Suprapubic skin (tissue), 4 donors: ENCODE measurements at places on chromosomes 4 and X.

DNA sequence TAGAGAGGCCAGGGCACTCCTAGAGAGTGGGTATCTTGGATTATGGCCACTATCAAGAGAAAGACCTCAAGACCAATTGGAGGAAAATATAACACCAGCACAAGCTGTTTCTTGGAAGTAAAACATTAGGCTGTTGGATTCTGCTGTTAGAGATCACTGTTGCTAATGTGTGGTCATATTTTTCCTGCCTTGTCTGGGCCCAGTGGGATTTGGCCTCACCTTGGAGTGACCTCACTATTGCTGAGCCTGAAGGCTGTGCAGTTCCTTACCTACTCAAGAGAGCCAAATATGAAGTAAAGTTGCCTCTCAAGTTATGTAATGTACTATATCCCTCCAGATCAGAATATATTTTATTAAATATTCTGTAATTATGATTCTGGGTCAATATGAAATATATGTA lies 355.4 kb upstream of the CTSO start:
- no peak for DNase-seq
- no peak overlapping the region for H3K4me3 ChIP-seq
- peaks cover 12% of the 10 kb centered on the region for H3K4me1 ChIP-seq
- no peaks in the 10 kb centered on the region for H3K27me3 ChIP-seq
- H3K36me3 ChIP-seq: no peaks in the 10 kb centered on the region
- H3K27ac ChIP-seq: no peak overlapping the region

GRCh38 chrX:109911046-109911445 lies 91.9 kb upstream of the TMEM164 start:
- DNase-seq: no peak
- H3K27ac ChIP-seq: no peak overlapping the region
- H3K36me3 ChIP-seq: no peaks in the 10 kb centered on the region
- H3K27me3 ChIP-seq: no peaks in the 10 kb centered on the region

DNA sequence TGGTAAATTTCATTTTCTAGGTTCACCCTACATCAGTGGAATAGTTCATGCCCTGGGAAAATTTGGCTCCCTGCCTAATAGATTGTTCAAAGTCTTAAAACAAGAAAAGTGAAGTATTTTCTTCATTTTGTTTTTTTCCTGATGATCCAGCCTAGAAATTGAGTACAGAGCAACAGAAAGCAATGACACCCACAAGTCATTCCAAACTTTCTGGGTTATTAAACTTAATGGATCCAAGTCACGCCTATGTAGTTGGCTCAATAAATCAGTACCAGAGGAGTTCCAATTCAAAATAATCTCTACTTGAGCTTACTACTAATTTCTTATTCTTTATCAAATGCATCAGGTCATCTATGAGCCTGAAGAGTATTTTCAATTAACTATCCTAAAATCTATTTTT lies 937.6 kb upstream of the SLIT2 start:
- H3K27ac ChIP-seq: no peak overlapping the region
- no peaks in the 10 kb centered on the region for H3K4me1 ChIP-seq
- DNase-seq: no peak
- H3K36me3 ChIP-seq: no peaks in the 10 kb centered on the region
- H3K4me3 ChIP-seq: no peak overlapping the region

GRCh38 chr4:6746721-6747293 lies 30.8 kb downstream of the BLOC1S4 start:
- DNase-seq: no peak
- H3K36me3 ChIP-seq: no peaks in the 10 kb centered on the region
- no peaks in the 10 kb centered on the region for H3K27me3 ChIP-seq

- H3K4me1 ChIP-seq: no peaks in the 10 kb centered on the region
- H3K27me3 ChIP-seq: no peaks in the 10 kb centered on the region
- no peak overlapping the region for H3K27ac ChIP-seq
Measured at GRCh38 chrX:45232139-45232538, 31.5 kb upstream of the DIPK2B start.

GRCh38 chrX:63551856-63552255 lies 200.7 kb upstream of the SPIN4 start:
- H3K36me3 ChIP-seq: no peaks in the 10 kb centered on the region
- H3K27me3 ChIP-seq: no peaks in the 10 kb centered on the region
- DNase-seq: no peak

DNA sequence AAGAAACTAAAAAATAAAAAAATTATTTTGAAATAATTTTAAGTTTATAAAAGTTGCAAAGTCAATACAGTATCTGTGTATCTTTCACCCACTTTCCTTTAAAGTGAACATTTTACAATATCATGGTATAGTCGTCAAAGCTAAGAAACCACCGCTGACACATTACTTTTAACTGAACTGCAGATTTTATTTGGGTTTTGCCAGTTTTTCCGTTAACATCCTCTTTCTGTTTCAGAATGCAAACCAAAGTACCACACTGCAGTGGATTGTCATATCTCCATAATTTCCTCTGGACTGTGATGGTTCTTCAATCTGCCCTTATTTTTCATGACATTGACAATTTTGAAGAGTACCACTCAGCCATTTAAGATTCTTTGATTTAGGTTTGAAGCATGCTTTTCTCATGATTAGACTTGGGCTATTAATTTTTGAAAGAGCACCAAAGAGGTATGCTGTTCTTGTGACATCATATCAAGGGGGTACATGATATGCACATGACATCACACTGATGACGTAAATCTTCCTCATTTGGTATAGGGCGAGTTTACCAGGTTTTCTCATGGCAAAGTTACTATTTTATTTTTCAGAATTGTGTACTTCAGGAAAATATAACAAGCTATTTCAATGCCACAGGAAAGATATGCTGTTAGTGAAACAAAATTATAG lies 3.6 kb upstream of the CXCL1 start:
- no peak for DNase-seq
- H3K4me3 ChIP-seq: no peak overlapping the region
- H3K4me1 ChIP-seq: peaks cover 20% of the 10 kb centered on the region
- no peak overlapping the region for H3K27ac ChIP-seq
- no peaks in the 10 kb centered on the region for H3K36me3 ChIP-seq

DNA sequence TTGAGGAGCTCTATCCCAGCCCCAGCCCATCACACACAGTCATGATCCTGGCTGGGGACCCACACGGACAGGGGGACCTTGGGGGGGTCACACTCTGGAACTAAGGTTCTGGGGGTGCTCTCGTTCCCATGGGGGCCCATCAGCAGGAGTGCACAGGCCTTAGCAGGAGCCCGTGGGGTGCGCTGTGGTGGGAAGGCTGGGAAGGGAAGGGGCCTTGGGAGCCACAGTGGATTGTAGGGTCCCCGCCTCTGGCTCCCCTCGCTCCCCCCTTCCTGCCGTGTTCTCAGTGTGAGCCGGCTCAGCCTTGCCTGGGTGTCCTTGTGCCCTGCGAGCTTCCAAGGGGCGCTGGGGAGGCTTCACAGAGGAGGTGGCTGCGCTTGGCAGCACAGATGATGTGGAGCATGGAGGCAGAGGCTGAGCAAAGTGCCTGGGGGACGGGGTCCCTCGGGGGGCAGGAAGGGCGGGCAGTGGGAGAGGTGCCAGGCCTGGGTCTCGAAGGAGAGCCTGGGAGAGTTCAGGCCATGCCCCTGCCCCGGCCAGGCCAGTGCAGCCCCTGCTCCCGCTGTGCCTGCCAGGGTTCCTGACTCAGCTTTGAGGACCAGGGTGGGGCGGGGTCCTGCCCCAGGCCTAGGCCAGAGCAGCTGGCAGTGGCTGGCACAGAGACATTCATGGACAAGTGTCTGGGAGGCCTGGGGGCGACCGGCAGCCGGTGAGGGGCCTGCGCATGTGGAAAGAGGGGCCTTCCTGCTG lies 5.5 kb upstream of the HGFAC start:
- no peaks in the 10 kb centered on the region for H3K27me3 ChIP-seq
- peaks cover 43% of the 10 kb centered on the region for H3K4me1 ChIP-seq
- no peak overlapping the region for H3K4me3 ChIP-seq

DNA sequence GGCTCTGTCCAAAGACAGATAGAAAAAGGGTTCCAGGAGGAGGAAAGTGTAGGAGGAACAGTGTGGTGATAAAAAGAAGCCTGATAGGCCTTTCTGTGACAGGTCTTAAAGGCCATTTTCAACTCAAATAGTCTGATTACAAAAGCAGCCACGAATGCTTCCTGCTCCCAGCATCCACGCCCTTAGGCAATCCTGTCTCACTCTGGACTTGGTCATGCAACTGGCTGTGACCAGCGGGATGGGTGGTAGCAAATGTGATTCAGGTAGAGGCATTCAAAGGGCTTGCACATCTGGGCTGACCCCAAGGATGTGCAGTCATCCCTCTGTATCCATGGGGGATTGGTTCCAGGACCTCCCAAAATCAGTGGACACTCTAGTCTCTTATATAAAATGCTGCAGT lies 14.4 kb upstream of the SEPSECS start:
- H3K27ac ChIP-seq: no peak overlapping the region
- peaks cover 15% of the 10 kb centered on the region for H3K4me1 ChIP-seq
- peaks cover 4% of the 10 kb centered on the region for H3K36me3 ChIP-seq
- no peak for DNase-seq
- H3K27me3 ChIP-seq: no peaks in the 10 kb centered on the region

- no peak overlapping the region for H3K27ac ChIP-seq
- H3K4me3 ChIP-seq: no peak overlapping the region
- no peaks in the 10 kb centered on the region for H3K4me1 ChIP-seq
- H3K27me3 ChIP-seq: no peaks in the 10 kb centered on the region
- H3K36me3 ChIP-seq: no peaks in the 10 kb centered on the region
Measured at GRCh38 chrX:81779701-81780100, 577.8 kb downstream of the SH3BGRL start.

GRCh38 chr4:14868426-14869395 lies 133.6 kb upstream of the CPEB2 start:
- no peak overlapping the region for H3K27ac ChIP-seq
- H3K36me3 ChIP-seq: no peaks in the 10 kb centered on the region
- no peaks in the 10 kb centered on the region for H3K27me3 ChIP-seq
- peaks cover 10% of the 10 kb centered on the region for H3K4me1 ChIP-seq

- no peaks in the 10 kb centered on the region for H3K27me3 ChIP-seq
- H3K4me3 ChIP-seq: no peak overlapping the region
- no peaks in the 10 kb centered on the region for H3K4me1 ChIP-seq
- H3K36me3 ChIP-seq: no peaks in the 10 kb centered on the region
- H3K27ac ChIP-seq: no peak overlapping the region
- DNase-seq: no peak
Measured at GRCh38 chr4:32958586-32958985, 2238.4 kb downstream of the PCDH7 start.

GRCh38 chrX:13397878-13398818 lies 78.3 kb upstream of the ATXN3L start:
- H3K27ac ChIP-seq: no peak overlapping the region
- H3K36me3 ChIP-seq: no peaks in the 10 kb centered on the region
- H3K4me1 ChIP-seq: peaks cover 9% of the 10 kb centered on the region
- no peak for DNase-seq
- H3K4me3 ChIP-seq: no peak overlapping the region

- H3K27ac ChIP-seq: no peak overlapping the region
- peaks cover 6% of the 10 kb centered on the region for H3K4me1 ChIP-seq
- H3K27me3 ChIP-seq: no peaks in the 10 kb centered on the region
- no peak overlapping the region for H3K4me3 ChIP-seq
- no peaks in the 10 kb centered on the region for H3K36me3 ChIP-seq
Measured at GRCh38 chrX:68889249-68889648, 60.4 kb downstream of the EFNB1 start.

DNA sequence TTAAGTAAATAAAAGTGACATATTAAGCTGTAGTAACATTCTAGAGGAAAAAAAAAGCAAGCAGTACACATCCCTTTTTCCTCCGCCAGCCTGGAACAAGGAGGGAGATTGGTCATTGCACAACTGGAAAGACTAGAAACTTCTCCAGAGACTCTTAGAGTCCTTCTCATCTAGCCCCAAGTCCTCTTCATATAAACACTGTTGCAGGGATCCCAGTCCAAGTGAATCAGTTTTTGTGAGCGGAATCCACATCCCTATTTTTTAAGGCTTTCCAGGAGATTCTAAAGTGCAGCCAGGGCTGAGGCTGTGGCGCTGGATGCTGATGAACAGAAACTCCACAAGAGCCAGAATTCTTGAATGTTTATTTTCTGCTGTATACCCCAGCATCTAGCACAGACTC lies 23.8 kb downstream of the REELD1 start:
- peaks cover 21% of the 10 kb centered on the region for H3K4me1 ChIP-seq
- DNase-seq: no peak
- H3K27ac ChIP-seq: no peak overlapping the region
- no peaks in the 10 kb centered on the region for H3K36me3 ChIP-seq
- no peaks in the 10 kb centered on the region for H3K27me3 ChIP-seq

GRCh38 chrX:41666251-41666650 lies 22.5 kb upstream of the GPR34 start:
- no peaks in the 10 kb centered on the region for H3K27me3 ChIP-seq
- DNase-seq: no peak
- no peak overlapping the region for H3K4me3 ChIP-seq

- H3K27me3 ChIP-seq: no peaks in the 10 kb centered on the region
- H3K27ac ChIP-seq: no peak overlapping the region
- DNase-seq: no peak
- peaks cover 3% of the 10 kb centered on the region for H3K36me3 ChIP-seq
- no peaks in the 10 kb centered on the region for H3K4me1 ChIP-seq
Measured at GRCh38 chr4:36141186-36141585, 103.1 kb downstream of the ARAP2 start.

DNA sequence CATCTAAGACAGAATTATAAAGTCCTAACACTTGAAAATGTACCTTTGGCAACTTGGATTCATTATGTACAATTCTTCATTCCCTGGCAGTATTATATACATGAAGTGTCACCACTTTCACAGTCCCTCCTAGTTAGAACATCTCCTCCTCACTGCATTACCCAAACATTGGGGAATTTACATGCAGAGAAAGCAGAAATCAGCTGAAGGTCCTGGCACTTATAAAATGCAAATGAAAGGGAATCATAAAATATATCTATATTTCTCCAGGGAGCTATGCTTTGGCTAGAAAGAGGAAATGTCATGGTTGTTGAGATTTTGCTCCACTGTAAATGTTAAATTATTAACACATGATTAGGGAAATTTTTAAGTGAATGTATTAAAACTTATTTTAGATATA lies 835.6 kb upstream of the SLIT2 start:
- no peak overlapping the region for H3K27ac ChIP-seq
- H3K27me3 ChIP-seq: no peaks in the 10 kb centered on the region
- DNase-seq: no peak
- no peaks in the 10 kb centered on the region for H3K4me1 ChIP-seq
- H3K4me3 ChIP-seq: no peak overlapping the region
- H3K36me3 ChIP-seq: no peaks in the 10 kb centered on the region

- H3K4me1 ChIP-seq: peaks cover 13% of the 10 kb centered on the region
- no peaks in the 10 kb centered on the region for H3K36me3 ChIP-seq
- no peak overlapping the region for H3K4me3 ChIP-seq
- H3K27ac ChIP-seq: no peak overlapping the region
- H3K27me3 ChIP-seq: no peaks in the 10 kb centered on the region
Measured at GRCh38 chr4:6686104-6686787, 7.4 kb upstream of the S100P start.

- DNase-seq: no peak
- no peaks in the 10 kb centered on the region for H3K4me1 ChIP-seq
- H3K27ac ChIP-seq: no peak overlapping the region
- no peak overlapping the region for H3K4me3 ChIP-seq
- H3K36me3 ChIP-seq: no peaks in the 10 kb centered on the region
Measured at GRCh38 chr4:150023489-150023888, 54.8 kb upstream of the DCLK2 start.

GRCh38 chr4:42216664-42217063 lies 64.2 kb upstream of the BEND4 start:
- no peak overlapping the region for H3K4me3 ChIP-seq
- H3K27me3 ChIP-seq: no peaks in the 10 kb centered on the region
- no peak overlapping the region for H3K27ac ChIP-seq
- H3K36me3 ChIP-seq: no peaks in the 10 kb centered on the region
- DNase-seq: no peak

- H3K27ac ChIP-seq: no peak overlapping the region
- no peaks in the 10 kb centered on the region for H3K36me3 ChIP-seq
- no peak overlapping the region for H3K4me3 ChIP-seq
- no peak for DNase-seq
- no peaks in the 10 kb centered on the region for H3K27me3 ChIP-seq
Measured at GRCh38 chrX:154605566-154605965, 13.5 kb downstream of the CTAG1B start.
